ENCODE measurements at places on chromosomes 13 and 19.

- DNase-seq, result peak; percentile 43
Measured at GRCh38 chr13:23377983-23378632, 55.4 kb downstream of the SACS start.

DNA sequence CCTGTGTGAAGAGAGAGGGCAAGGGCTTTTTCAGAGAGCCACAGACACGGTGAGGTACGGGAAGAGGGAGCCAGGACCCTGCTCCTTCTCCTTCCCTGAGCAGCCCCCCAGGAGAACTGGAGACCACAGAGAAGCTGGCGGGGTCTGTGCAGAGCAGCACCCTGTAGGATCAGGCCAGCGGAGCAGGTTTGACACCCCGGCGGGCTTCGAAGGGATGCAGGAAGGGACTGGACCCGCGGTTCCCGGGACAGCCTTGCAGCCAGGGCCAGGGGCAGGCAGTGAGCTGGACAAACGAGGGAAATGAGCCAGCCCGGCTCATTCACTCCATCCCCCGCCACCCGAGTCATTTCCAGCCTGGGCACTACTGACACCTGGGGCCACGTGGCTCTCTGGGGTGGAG lies 22.2 kb downstream of the CPAMD8 start:
- DNase-seq, result no peak

- no peak for DNase-seq
Measured at GRCh38 chr19:19421299-19421696, 15.8 kb downstream of the GATAD2A start.

GRCh38 chr13:38871275-38871674 lies 119.4 kb downstream of the STOML3 start:
- DNase-seq, result no peak

- DNase-seq, result peak; percentile 7
Measured at GRCh38 chr13:42275098-42275471, 3.1 kb downstream of the AKAP11 start.

DNA sequence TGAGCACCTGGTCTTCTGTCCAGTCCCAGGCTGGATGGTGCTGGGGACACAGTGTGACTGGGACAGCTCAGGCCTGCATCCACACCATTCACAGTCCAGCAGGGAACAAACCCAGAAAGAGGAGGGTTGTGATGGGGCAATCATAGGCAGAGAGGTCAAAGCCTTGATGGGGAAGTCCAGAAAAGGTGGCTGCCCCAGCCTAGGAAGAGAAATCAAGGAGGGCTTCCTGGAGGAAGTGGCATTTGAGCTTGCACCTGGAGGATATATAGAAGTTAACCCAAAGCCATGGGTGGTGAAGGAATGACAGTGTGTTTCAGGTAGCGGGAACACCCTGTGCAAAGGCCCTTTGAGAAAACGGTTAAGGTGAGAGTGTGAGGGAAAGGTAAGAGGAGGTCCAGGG lies 2.6 kb upstream of the PRX start:
- no peak for DNase-seq

DNA sequence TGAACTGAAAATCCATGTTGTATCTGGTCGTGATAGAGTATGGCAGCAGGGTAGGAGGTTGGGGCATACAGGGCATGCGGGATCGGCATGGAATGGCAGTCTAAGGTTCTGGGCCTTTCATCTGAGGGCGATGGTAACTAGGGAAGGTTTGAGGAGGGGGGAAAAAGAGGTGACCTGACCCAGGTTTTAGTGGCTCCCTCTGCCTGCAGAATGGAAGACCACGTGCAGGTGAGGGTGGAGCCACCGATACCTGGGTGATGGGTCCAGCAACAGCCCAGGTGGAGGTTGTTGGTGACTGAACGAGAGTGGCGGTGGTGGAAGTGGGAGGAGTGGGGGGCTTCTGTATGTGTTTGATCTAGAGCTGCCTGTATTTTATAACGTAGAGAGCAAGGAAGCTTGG lies 3.8 kb downstream of the ZNF749 start:
- DNase-seq, result no peak

DNA sequence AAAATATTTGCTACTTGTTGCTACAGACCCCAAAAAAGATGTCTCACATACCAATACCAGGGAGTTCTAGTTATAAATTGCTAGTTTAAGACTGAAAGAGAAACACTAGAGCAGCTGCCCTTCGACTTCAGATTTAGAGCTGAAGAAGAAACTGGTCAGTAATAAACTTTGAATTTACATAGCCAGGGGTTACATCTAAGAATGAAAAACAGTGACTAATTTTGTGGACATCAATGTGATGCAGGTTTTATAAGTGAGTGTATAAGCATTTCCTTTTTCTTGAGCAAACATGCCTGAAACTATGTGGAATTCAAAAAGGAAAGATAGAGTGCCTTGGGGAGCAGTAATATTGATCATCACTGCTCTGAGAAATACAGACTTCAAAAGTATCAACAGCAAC lies 724.9 kb upstream of the MIR17HG start:
- no peak for DNase-seq

GRCh38 chr19:54418030-54418929 lies 3.0 kb downstream of the TTYH1 start:
- no peak for DNase-seq

GRCh38 chr19:16446724-16447368 lies 24.9 kb downstream of the EPS15L1 start:
- no peak for DNase-seq

- peak; percentile 9 for DNase-seq
Measured at GRCh38 chr13:93956426-93956825, 523.1 kb downstream of the DCT start.
